ENCODE measurements at places on chromosomes 7 and 10.
A peak's percentile ranks its signal among the peaks of the same experiment; 100 is the strongest.

- peak; percentile 7 for DNase-seq
Observed at GRCh38 chr7:90298145-90299038, 22.7 kb downstream of the FAM237B start.

- no peak for DNase-seq
Observed at GRCh38 chr7:105295596-105296352, 92.9 kb downstream of the SRPK2 start.

DNA sequence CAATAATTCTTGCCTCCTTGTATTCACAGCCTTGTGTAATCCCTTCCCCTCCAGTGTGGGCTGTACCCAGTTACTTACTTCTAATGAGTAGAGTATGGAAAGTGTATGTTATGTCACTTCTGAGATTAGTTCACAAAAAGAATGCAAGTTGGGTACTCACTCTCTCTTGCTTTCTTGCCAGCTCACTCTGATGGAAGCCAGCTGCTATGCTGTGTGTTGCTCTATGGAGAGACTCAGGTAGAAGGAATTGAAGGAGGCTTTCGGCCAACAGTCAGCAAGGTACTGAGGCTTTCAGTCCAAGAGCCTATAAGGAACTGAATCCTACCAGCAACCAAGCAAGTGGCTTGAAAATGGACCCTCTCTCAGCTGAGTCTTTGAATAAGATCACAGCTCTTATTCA lies 9.7 kb upstream of the BICC1 start:
- DNase-seq: no peak

- DNase-seq: no peak
Observed at GRCh38 chr7:76354981-76355730, 3.6 kb downstream of the YWHAG start.

GRCh38 chr7:138657854-138658386 lies 43.2 kb downstream of the SVOPL start:
- no peak for DNase-seq

Measured in CD4-positive, alpha-beta T cell treated with Interleukin-4 for 4 hours (primary cell).